ENCODE measurements at places on chromosomes 6 and 20. TPM values are rescaled to one million over a fixed set of nuclear protein-coding genes. Genes with fewer than 3 reads are reported as not detected.

- DNase-seq: no peak
Measured at GRCh38 chr6:151704383-151704782, 103.1 kb upstream of the ESR1 start.

DNA sequence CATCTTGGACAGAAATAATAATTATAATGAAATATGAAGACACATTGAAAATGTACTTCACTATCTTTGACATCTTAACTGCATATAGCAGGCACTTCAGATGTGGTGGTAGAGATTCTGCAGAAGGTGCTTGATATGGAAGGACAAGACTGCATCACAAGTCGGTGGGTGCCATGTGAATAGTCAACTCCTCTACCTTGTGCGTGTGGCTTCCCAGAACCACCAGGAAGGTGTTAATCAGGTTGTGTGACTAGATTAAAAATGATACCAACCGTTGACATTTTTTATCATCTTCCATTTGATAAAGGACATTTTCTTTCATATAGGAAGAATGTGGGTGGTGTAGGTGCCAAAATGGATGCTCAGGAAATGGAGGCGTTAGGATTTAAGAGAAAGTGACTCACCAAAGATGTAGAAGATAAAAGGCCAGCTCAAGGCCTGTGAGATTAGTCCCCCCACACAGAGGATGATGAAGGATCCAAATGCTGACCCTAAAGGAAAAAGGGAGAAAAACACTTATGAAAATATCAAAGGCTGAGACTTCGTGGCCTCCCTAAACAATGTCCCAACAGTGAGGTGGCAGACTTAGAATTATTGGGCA is 12.3 kb downstream of the SLC17A2 start:
- no peak for DNase-seq

GRCh38 chr20:19081937-19082336 is 130.5 kb upstream of the SLC24A3 start:
- DNase-seq: no peak

- DNase-seq: no peak
Measured at GRCh38 chr6:57313009-57313408, 4.4 kb upstream of the PRIM2 start.

DNA sequence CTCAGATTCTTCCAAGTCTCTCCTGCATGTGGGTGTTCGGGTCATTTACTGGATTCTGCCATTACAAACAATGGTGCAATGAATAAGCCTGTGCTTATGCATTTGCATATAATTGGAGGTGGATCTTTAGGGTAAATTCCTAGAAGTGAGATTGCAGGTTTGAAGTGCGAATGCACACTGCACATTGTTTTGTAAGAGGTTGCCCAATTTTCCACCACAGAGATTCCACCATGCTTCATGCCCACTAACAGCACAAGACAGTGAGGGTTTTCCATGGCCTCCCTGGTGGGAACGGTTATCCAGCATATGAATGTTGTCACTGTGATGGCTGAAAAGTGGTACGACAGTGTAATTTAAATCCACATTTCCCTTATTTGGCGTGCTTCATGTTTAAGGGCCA is 178.8 kb upstream of the PMEPA1 start:
- DNase-seq: no peak

DNA sequence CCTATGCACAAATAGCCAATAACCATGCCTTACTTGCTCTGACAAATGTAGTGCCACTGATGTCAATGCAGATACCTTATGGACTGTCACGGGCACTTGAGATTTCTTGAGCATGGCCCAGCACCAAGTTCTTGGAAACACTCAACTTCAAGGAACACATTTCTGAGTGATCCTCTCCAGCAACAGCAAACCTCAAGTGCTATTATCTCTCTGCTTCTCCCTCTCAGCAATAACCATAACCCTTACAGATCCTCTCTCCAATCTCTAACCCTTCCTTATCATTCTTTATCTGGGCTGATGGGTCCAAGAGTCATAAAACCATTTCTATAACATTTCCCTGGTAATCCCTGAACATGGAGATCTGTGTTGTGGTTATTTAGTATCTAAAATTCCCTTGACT is 266.9 kb upstream of the STXBP5 start:
- DNase-seq: no peak

- DNase-seq: no peak
Measured at GRCh38 chr6:129096651-129097290, 213.8 kb downstream of the LAMA2 start.

GRCh38 chr20:18780385-18781130 is 33.0 kb upstream of the SCP2D1 start:
- DNase-seq: no peak

BNIP5 gene
- 12.6 TPM for total RNA-seq

- no peak for DNase-seq
Measured at GRCh38 chr6:6569096-6569810, 19.3 kb upstream of the LY86 start.
